NCI-H187 treated with DMSO at 0.1 percent for 48 hours (cell line): ENCODE measurements at places on chromosomes 5 and 9.

DNA sequence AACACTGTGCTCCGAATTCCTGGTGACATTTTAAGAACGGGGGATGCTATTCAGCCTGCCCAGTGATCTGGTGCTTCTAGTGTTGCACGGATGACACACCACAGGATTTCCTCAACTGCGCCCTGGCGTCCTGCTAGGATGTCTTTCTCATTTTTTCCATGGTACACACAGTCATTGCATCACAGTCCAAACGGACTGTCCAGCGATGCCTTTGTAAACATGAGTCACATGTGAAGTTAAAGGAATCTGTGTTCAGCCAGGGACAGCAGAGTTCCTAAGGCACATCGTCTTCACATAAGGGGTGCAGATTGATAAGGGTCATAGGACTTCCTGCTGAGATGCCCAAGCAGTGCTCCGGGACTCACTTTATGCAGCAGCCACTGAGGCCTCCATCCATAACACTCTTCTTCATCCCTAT is 9.3 kb upstream of the PTPN3 start:
- no peak for DNase-seq

GRCh38 chr5:66814146-66814991 is 218.2 kb downstream of the MAST4 start:
- DNase-seq, result no peak

- DNase-seq, result no peak
Measured at GRCh38 chr9:18864516-18864915, 168.5 kb downstream of the SAXO1 start.

- no peak for DNase-seq
Measured at GRCh38 chr5:172868436-172868923, 34.4 kb downstream of the ERGIC1 start.

- no peak for DNase-seq
Measured at GRCh38 chr5:119017994-119018393, 29.6 kb upstream of the DTWD2 start.

DNA sequence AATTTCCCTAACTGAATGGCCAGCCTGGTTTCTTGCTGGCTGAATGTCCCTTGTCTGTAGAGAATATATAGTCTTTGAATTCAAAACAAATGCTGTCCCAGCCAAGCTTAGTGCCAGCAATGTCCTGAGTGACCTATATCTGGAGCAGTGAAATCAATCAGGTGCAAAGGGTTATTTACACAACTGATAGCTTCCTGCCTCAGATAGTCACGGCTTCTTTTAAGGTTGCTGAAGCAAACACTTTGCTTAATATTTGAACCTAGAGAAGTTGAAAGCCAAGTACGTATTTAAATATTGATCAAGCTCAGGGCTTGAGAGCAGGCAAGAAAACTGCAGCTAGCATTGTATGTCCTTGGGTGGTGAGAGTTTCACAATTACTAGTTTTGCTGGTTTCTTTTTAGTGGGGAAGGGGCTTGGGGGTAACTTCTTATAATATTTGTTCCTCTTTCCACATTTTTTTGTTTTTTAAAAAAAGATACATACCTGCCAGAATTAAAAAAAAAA is 2.0 kb upstream of the ARHGEF28 start:
- no peak for DNase-seq

DNA sequence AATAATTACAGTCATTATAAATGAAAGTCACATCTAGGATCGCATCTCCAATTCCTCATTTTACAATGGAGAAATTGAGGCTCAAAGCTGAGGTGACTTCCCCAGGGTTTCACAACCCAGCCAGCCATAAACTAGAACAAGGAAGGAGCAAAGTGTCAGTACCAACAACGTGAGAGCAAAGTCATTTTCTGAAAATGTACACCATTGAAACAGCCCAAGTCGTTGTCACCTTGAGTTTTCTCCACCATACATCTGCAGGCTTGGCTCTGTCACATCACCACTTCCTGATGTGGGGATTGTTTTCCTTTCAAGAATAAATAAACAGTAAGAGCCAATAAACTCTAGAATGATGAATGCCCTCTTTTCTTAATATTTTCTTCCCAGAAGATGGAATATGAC is 184.5 kb upstream of the PTGER4 start:
- no peak for DNase-seq

DNA sequence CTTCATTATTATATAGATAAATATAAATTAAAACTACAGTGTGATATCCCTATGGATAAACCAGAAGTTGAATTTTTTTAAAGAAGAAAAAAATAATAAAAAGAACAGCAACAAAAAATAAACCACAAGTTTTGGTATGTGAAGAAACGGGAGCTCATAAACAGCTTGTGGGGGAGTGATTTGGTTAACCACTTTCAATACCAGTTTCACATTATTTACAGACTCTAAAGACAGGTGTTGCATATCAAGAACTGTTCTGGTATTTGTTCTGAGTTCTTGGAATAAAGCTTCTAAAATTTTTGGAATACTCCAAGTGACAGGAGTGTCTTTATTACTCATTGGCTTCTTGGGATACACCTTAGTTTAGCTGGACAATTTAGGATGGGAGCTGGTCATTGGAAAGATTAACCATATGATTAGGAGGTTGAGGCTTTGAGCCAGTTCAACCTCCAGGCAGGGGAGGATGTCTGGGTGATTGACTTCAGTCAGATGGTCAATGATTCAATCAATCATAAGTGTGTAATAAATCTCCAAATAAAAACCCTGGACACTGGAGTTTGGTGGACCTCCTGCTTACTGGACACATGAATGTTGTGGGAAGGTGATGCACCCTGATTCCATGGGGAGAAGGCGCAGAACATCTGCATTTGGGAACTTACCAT is 2223.1 kb upstream of the C9orf72 start:
- DNase-seq, result no peak

DNA sequence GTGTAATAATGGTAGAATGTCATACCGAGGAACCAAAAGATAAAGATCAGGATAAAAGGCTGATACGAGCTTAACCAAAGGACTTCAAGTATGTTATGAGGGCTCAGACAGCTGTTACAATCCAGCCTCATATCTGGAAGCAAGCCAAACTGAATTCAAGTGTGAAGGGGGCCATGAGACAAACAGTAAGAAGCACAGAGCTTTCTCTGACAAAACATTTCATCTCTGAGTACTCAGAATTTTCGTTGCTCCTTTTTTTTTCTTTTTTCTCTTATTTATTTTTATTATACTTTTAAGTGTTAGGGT is 52.9 kb upstream of the CD180 start:
- DNase-seq, result no peak

DNA sequence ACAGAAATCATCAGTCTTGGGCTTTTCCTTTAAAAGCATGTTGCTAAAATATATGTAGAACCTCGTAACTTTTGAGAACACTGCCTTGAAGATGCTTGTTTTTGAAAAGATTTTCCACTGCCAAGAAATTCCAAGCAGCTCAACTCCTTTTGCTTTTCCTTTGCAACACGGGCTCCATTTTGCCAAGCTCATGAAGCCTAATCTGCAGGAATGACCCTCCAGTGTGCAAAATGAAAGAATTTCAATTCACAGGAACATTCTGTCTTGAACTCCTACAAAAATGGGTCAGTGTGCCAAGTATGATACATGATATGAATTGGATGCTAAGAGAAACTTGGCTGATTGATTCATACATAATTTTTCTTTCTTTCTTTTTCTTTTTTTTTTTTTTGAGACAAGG is 35.4 kb upstream of the ERCC6L2 start:
- no peak for DNase-seq

DNA sequence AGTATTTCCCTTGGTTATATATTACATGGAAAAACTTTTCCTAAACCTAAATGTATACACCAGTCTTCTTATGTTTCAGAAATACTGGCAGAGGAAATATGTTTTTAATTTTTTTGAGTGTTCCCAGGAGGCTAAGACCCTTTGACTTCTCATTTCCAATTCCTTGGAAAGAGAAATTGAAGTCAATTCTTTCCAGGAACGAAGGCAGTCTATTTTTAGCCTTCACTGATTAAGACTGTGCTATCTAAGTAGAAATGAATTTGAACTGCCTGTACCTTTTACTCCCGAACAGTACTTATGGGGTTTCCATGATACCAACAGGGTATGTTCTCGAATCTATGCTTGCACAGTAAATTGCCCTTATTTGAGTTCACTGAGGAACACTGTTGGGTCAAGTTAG is 340.3 kb upstream of the CD180 start:
- DNase-seq, result no peak

- DNase-seq, result no peak
Measured at GRCh38 chr9:5557606-5558587, 47.6 kb downstream of the PDCD1LG2 start.

DNA sequence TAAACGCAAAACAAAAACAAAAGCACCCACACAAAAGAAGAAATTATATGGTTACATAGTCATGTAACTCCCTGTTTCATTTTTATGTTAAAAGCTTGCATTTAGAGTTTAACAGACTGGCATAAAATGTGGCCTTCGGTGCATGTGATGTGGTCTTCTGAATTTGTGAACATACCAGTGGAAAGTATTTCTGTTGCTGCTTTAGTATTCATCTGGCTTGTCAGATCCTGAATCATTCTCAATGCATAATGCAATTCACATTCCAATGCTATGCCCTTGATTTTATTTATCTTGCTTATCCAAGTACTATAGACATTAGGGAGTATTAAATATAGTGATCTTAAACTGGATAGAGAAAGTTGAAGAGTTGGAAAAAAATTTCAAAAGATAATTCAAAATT is 740.2 kb upstream of the ZNF608 start:
- DNase-seq, result no peak

DNA sequence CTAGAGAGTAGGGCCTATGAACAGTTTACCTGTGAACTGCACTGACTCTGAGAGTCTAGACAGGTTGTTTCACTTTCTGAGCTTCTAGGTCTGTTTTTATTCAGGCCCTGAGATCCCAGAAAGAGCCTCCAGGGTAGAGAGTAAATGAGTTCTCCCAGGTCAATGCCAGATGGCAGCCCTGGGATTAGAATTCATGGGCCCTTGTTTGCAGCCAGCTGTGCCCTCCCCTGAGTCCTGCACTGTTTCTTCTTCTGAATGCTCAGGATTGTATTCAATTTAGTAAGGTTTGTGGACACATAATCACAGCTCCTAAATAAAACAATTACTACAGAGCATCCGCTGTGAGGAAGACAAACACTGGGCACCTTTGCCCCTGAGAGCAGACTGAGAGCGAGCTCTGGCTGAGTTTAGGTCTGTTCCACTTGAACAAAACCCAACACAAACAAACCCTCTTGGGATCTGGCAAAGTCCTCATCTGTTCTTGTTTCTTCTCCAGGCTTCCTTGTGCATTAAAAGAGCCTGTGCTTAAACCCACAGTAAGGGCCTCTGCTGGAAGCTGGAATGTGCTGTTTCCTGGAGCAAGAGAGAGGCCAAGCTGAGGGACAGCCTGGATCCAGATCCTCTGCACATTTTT is 29.9 kb downstream of the FAM219A start:
- DNase-seq, result no peak

GRCh38 chr5:171131497-171131896 is 177.6 kb upstream of the TLX3 start:
- no peak for DNase-seq

DNA sequence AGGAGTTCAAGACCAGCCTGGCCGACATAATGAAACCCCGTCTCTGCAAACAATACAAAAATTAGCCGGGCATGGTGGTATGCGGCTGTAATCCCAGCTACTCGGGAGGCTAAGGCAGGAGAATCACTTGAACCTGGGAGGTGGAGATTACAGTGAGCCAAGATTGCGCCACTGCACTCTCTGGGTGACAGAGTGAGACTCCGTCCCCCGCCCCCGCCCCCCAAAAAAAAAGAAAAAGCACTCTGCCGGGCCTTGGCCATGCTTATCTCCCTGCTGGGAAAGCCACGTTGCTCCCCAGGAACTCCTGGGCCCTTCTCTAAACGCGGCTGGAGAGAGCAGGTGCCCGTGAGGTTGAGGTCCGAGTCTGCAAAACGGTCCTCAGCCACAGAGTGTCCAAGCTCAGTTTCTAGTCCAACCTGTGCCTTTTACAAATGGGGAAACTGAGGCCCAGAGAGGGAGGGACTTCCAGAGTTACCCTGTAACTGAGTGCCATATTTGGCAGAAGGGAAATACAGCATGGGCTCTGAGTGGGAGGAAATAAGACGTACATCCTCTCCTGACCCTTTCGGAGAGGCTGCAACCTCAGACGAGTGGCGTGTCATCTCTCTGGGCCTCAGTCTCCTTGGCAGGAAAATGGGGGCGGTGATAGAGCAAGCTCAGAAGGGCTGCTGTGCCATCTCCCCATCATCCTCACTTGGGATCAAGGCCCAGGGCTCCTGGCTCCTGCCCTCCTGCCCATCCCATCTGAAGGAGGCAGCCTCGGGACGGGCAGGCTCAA is 6.6 kb upstream of the PHYHD1 start:
- DNase-seq, result no peak

DNA sequence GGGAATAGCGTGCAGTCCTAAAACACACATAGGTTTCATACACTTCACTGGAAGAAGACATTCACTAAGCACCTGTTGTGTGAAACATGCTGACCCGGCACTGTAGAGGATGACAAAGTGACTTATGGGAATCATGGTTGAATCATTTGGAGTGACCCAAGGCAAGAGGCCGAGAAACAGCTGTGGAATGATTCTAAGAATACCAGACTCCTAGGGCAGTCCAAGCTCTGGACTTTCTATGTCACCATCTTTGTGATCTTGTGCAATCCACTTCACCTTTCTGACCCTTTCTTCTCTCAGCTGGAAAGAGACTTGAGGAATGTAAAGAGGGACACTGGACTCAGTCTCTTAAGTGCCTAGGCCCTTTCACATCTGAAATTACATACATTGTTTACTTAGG is 13.1 kb downstream of the MSANTD3 start:
- DNase-seq, result no peak

DNA sequence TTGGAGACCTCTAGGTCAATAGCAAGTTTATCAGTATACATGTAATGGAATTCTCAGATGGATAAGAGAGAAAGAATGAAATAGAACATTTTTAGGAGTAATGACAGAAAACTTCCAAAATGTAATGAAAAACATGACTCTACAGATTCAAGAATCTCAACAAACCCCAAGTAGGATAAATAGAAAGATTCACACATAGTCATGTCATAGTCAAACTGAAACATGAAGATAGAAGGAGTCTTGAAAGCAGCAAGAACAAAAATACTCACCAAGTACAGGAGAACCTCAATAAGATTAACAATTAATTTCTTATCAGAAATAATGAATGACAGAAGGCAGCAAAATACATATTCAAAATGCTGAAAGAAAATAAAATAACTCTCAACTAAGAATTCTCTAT is 164.5 kb downstream of the SPATA31D1 start:
- DNase-seq, result no peak
